ENCODE measurements at places on chromosomes 4 and X.

- no peak for DNase-seq
Observed at GRCh38 chrX:131958724-131959123, 64.4 kb upstream of the STK26 start.

DNA sequence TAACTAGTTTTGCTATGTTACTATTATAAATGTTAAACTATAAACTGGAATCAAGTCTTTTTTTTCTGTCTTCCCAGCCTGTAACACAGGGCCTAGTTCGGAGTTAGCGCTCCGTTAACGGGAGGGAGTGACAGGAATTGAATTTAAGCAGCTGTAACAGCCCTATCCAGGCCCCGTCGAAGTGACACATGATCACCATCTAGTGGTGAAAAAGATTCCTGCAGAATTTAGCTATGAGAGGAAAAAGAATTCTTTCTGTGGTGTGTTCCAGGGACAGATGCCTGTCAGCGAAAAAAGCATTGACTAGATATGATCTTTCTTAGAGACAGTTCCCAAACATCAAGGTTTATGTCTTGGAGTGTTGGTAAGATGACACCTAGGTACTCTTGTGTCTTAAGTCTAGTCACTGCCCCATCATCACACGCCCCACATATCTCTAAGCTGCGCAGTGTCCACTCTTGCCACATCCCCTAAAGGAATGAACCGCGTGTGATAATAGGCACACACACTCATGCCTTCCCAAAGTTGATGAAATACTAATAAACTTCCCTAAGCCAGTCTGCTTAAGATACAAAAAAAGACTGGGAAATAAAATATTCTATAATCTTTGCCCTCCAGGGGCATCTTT, 2.1 kb downstream of the GAB3 start:
- peak; percentile 51 for DNase-seq

DNA sequence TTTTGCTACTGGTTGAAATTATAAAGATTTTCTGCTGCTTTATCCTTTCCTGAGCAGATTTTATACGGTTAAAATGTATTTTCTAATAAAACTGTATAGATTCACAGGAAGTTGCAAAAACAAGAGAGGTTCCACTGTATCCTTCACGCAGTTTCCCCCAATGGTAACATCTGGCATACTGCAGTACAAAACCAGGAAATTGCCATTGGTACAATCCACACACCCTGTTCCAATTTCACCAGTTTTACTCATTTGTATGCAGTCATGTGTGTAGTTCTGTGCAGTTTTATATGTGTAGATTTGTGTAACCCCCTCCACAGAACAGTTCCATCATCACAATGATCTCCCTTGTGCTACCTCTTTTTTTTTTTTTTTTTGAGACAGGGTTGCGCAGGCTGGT, 20.0 kb downstream of the DDX3X start:
- DNase-seq: no peak

DNA sequence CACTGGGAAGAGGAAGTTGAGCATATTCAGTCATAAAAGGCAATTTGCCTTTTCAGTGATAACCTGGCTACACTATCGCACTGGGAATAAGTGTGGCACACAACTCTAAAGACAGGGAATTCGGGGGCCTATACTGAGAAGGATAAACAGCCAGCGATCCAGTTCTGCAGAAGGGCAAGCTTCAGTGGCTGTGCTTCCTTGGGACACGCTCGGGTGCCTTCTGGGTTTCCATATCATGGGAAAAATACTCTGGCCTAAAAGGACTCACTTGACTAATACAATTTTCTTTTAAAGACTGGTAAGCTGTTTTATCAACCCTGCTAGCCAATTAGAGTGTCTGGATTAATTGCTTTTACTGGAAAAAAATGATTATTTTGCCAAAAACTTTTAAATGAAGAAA, 58.5 kb downstream of the TENM3 start:
- peak; percentile 25 for DNase-seq

DNA sequence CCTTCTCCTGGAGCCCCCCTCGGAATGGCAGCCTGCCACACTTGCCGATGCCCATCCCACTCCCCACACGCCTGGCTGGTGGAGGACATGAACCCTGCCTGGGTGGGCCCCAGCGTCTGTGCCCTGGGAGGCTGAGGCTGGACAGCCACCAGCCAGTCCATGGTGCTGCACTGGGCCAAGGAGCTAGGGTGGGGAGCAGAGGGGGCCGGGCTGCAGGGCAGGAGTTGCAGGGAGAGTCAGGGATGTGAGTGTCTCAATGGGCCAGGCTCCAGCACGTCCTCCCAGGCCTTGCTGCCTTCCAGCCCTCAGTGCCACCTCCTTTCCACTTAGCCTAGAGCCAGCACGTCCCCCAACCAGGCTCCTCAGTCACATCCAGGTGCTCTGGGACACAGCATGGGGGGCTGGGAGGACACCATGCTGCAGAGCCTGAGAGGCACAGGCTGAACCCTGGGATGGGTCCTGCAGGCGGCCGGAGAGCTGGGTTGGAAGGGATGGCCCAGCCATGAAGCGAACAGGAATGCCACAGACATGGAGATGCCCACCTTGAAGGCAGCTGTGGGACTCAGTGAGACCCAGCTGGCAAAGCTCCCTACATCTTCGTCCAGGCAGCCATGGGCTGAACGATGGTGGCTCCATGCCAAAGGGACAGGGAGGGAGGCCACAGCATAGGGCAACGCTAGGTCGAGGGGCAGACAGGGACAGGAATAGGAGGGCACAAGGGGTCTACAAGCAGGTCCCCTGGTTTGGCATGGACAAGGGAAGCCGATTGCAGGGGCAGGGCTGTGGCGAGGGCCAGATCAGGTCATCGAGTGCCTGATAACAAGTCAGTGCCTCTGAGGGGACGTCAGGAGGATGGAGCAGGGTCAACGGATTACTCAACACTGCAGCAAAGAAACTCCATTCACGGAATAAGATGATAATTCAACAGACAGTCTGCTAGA, 30.1 kb upstream of the MXD4 start:
- DNase-seq: no peak

- peak; percentile 36 for DNase-seq
Observed at GRCh38 chrX:155263854-155264628, at the start of gene RAB39B. RAB39B (minus strand) TSS chrX:155264491; CDS start chrX:155264288, 203 bp downstream.

DNA sequence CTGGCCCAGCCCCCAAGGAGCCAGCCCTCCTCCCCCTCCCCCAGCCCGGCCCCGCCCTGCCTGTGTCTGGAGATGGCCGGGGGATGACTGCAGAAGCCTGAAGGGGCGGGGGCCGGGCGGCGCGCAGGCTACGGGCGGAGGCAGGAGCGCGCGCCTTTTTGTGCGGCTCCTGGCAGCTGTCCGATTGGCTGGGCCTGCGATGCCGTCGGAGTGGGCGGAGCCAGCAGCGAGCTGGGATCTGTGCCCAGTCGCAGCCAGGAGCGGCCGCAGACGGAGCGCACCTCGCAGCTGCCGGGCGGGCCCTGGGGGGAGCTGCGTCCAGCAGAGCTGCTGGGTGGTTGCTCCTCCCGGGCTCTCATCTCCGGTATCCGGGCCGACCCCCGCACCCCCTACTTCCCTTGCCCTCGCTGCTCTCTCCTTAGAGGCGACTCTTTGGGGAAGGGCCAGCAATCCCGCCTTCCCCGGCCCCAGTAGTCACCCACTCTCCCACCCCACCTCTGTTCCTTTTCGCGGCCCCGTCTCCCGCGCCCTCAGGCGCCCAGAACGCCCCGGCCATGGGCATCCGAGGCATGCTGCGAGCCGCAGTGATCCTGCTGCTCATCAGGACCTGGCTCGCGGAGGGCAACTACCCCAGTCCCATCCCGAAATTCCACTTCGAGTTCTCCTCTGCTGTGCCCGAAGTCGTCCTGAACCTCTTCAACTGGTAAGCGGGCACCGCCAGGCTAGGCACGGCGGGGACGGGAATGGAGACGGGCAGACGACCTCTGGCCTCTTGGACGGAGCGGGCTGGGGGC, at the start of gene GABRQ:
Gene GABRQ (plus strand): TSS at position 247 of the 794 bp plus-strand sequence. CDS start 308 bp downstream, at position 555.
- no peak for DNase-seq
